ENCODE measurements at places on chromosomes 5 and 9.

GRCh38 chr5:158953929-158954534 is 145.7 kb downstream of the EBF1 start:
- DNase-seq: no peak

DNA sequence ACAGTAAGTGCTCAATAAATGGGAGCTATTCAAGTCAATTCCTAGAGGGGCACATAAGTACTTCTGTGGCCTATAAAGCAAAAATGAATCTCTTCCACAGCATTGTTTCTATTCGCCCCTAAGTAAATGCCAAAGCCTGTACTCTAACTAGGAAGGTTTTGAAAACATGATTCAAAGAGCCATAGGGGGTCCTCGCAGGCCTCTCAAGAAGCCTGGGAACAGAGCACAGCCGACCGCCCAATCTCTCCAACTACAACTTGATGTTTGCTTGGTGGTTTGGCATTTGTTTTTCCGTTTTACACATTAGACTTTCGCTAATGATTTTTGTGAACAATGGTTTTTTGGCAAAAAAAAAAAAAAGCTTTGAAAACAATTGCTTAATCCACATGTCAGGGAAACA is 19.4 kb downstream of the EFNA5 start:
- no peak for DNase-seq

DNA sequence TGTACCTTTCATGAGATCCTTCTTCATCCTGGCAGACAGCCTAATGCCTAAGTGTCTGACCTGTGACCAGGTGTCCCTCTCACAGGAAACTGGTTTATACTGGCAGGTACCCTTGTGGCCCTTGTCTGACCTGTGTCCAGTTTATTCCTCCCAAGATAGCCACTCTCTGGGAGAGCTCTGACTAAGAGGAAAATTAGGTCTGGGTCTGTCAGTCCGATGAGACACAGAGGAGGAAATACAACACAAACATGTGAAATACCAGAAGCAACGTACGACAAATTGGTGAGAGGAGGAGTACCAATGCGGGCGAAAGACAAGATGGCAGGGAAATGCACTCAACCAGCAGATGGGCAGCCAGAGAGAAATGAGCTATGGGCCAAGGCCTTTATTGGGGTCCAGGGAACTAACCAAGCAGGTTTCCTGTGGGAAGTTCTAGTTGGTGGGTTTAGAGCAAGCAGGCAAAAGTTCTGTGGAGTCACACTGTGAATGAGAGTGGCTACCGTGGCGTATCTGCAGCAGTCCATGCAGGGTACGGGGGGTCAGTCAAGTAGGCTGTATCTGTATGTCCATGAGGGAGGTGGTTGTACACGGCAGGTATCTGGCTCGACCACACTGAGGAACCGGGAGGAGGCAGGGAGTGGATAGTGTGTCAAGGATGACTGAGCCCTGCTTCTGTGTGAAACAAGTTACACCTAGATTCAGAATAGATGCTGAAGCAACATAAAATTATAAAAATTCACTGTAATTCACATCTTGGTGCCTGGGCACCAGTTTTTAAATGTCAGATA is 109.0 kb downstream of the MLLT3 start:
- DNase-seq: no peak

DNA sequence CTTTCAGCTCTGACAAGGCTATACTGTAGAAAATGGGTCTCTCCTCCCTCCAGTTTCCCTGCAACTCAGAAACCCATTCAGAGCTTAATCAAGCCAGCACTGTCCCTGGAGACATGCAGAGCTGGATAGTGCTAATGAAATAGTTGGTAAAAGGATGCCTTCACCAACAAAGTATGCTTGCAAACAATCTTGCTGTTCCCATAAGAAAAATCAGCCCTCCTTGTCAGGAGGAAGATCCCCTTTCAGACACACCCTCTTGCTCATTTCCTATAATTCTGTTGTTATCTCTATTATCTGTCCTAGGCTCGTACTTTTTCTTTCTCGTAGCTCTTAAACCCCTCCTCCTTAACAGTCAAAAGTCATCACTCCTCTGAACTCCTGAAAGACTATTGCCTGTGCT is 9.9 kb upstream of the OSMR start:
- no peak for DNase-seq

GRCh38 chr9:129725795-129726251 is 27.0 kb downstream of the PTGES start:
- peak; percentile 16 for DNase-seq

- DNase-seq: no peak
Measured at GRCh38 chr5:107463731-107464130, 207.0 kb downstream of the EFNA5 start.

DNA sequence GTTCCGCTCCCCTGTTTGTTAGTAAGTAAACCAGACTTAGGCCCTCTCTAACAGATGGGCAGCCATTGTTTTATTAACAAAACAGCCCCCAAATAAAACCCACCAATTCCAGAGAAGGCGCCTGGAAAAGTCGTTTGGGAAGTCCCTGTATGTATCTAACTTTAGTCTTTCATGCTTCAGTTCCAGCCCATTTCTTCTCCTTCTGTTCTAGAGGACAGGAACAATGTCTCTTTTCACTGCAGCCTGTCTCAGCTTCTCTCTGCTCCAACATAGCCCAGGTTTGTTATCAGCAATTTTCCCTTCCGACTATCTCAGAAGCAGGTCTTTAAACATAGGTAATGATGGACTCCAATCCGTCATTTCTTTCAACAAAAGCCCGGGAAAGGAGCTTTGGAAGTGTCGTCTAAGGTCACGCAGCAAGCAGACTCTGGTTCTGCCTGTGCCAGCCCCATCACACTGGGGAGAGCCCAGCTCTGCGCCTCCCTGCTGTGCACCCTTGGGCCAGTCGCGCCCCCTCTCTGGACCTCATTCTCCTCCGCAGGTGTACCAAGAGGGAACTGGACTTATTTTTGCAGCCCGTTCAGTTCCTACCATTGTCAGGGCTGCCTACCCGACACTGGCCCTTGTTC is 9.6 kb upstream of the AKNA start:
- DNase-seq: no peak

- DNase-seq: no peak
Measured at GRCh38 chr9:134420281-134420845, 94.1 kb downstream of the RXRA start.

DNA sequence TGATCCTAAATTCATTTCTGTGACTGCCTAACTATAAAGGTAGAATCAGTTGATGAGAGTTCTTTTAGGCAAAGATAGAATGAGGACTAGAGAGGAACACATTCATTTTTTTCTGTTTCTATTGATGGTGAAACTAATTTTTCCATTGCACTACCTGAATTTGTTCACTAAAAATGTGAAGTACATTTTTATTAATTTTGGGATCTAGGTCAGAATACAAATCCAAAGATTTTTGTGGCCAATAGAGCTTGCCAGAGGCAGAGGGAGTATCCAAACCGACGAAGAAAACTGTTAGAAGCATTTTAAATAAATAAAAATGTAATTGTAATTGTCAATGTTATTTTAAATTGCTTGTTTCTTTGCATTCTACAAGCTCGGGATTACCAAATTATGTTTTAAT is 78.1 kb downstream of the MTREX start:
- no peak for DNase-seq

DNA sequence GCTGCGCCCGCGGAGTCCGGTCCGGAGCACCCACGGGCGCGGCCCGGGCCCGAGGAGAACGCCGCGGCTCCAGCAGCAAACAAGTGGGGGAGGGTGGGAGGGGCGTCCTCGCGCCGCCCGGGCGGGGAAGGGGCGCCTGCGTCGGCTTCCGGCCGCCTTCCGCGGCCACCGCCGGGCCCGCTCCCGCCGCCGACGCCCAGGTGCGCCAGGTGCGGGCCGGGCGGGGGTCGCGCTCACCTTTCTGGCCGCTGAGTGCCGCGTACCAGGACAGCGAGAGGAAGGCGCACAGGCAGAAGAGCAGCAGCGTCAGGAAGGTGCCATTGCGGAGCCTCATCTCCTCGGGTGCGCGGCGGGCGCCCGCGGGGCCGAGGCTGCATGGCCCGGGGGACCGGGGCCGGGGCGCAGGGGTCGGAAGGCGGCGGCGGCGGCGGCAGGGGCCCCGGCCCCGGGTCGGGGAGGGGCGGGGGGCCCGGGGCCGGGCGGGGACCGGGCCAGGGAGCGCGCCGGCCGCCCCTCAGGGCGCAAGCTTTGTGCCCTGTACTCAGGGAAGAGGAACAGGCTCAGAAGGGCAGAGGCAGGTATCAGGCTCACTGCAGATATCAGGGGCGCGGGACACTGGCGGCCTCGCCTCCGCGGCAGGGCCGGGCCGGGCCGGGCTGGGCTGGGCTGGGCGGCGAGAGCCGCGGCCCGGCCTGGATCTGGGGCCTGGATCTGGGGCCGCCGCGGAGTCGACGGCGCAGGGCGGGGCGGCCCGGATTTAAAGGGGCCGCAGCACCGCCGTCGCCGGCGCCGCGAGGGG is at the start of gene MGAT4B:
Gene MGAT4B, minus strand, starts transcription at position 617 of the 799 bp plus-strand sequence. Its CDS starts 283 bp downstream, at position 334.
- DNase-seq: no peak

- no peak for DNase-seq
Measured at GRCh38 chr5:83517688-83518085, 46.1 kb downstream of the VCAN start.

GRCh38 chr5:159310511-159310910 is 19.8 kb downstream of the IL12B start:
- no peak for DNase-seq

GRCh38 chr5:112649882-112650281 is 87.8 kb upstream of the APC start:
- no peak for DNase-seq

GRCh38 chr5:16547200-16547842 is 69.5 kb downstream of the RETREG1 start:
- DNase-seq: no peak

GRCh38 chr5:176891331-176891958 is 7.7 kb downstream of the HK3 start:
- no peak for DNase-seq

- DNase-seq: no peak
Measured at GRCh38 chr5:89443508-89443907, 560.5 kb upstream of the MEF2C start.

DNA sequence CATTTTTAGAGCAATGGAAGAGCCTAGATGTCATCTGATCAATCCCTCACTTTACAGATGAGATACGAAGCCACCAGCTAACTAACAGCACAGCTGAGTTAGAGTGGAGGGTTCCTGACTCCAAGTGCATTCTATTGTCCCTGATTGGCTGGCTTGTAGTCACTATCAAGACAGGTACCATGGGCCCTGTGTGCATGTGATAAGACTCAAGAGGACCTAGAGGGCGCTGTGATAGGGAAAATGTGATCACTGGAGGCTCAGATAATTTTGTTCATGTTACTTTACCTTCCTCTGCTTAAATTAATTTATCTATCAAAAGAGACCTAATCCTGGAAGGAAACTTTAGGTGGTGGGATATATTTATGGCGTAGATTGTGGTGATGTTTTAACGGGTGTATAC is 19.5 kb upstream of the SNAPC3 start:
- no peak for DNase-seq

GRCh38 chr5:119340597-119341218 is 15.1 kb upstream of the TNFAIP8 start:
- DNase-seq: no peak

- no peak for DNase-seq
Measured at GRCh38 chr9:82436475-82436874, 447.9 kb downstream of the SPATA31D1 start.

DNA sequence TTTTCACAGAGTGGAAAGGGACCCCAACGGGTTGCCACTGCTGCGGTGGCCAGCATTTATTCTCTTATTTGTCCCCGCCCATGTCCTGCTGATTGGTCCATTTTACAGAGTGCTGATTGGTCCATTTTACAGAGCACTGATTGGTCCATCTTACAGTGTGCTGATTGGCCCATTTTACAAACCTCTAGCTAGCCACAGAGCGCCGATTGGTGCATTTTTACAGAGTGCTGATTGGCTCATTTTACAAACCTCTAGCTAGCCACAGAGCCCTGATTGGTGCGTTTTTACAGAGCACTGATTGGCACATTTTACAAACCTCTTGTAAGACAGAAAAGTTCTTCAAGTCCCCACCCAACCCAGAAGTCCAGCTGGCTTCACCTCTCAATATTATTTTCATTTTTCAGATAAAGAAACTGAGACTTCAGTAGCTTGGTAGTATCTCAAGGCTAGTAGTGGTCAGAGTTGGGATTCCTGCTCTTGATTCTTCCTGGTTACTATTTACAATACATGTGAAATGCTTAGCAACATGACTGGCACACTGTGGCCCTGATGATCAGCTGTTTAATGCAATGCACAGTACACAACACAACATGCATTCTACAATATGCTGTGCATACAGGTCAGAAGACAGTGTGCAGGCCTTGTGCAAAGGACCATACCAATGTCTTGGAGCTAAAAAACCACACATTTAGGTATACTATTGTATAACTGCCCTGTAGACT is 63.6 kb upstream of the BOD1 start:
- DNase-seq: peak; percentile 2

Data from DMS153 (cell line).